ENCODE measurements at places on chromosomes 2 and 18.

GRCh38 chr2:231288590-231288989, 90.2 kb downstream of the ARMC9 start:
- no peak for DNase-seq

DNA sequence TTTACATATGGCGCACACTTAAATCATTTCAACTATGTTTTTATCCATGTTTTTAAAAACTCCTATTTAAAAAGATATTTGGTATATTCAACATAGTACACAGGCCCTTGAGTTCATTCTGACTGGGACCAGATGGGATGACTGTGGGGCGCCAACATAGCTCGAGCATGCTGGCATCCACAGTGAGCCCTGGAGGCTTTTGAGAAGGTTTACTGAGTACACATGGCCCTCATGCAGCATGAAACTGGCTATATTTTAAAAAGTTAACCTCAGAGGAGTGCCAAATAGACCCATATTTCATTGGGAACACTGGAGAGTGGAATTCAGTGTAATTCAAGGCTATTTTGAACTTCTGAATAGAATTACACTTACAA, 83.6 kb downstream of the CCDC85A start:
- no peak for DNase-seq

- no peak for DNase-seq
Measured at GRCh38 chr2:63743982-63744966, 97.4 kb upstream of the UGP2 start.

- DNase-seq: no peak
Measured at GRCh38 chr2:15794608-15795134, 145.7 kb upstream of the MYCN start.

GRCh38 chr2:78301166-78301789, 724.2 kb upstream of the REG3G start:
- DNase-seq: no peak

DNA sequence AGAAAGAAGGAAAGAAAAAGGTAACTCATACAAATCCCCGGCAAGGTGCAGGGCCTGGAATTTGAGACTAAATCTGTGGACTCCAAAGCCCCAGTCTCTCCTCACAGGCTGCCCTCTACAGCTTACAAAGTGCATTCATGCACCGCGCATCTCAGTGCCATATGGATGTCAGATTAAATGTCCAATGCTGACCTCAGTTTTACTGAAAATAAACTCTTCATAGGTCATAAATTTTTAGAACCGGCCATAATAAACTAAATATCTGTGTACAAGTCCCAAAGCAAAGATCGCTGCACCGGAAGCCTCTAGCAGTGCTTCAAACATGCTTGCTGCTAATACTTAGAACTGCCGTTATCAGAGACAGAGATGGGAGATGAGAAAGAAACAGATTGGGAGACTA, 17.7 kb downstream of the ST6GAL2 start:
- DNase-seq: no peak

DNA sequence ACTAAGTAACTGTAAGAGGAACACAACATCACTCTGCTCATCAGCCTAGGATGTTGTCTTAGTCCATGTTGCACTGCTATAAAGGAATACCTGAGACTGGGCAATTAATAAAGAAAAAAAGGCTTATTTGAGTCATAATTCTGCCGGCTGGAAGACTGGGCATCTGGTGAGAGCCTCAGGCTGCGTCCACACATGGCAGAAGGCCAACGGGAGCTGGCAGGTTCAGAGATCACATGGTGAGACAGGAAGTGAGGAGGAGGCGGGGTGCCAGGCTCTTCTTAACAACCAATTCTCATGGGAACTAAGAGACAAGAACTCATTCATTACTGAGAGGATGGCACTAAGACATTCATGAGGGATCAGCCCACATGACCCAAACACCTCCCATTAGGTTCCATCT, 46.8 kb downstream of the EPG5 start:
- DNase-seq: no peak

DNA sequence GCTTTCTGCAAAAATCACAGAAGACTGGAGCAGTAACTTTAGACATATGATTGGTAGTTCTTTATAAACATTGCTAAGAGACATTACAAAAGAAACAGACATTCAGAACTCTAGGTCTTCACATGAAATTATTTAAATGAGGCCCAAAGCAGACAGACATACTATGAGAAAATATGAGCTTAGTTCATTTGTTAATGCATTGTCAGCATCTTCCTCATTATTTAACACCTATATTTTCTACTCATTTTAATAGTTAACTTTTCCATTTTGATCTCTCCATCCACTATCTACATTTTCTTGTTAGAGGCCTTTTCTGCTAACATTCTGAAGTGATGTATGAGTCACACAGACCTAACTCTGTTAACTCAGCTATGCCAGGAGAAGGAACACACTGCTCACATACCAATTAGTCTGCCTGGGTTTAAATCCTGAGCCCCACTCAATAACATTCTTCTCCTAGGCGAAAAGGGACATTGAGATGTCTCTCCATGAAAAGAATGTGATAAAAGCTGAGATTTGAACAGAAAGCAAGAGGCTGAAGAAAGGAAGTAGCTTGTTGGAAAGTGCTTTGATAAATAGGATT, 400.3 kb upstream of the PKDCC start:
- no peak for DNase-seq

DNA sequence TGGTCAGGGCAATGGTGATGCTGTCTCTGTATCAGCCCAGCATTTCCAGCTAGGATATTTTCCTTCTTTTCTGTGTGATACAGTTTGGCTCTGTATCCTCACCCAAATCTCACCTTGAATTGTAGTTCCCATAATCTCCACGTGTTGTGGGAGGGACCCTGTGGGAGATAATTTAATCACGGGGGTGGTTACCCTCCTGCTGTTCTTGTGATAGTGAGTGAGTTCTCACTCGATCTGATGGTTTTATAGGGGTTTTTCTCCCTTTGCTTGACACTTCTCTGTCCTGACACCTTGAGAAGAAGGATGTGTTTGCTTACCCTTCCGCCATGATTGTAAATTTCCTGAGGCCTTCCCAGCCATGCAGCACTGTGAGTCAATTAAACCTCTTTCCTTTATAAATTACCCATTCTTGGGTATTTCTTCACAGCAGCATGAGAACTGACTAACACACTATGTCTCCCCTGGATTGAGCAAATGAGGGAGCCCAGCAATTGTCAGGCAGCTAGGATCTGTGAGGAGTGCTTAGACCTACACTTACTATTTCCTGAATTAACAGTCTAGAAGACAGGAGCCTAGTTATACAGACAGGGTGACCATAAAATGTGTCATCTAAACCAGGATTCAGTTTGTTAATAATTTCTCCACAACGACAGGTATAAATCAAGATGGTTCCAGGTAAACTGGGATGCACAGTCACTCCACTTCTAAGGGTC, 6.0 kb downstream of the SCN2A start:
- no peak for DNase-seq

- DNase-seq: no peak
Measured at GRCh38 chr2:150309311-150310080, 178.0 kb downstream of the RND3 start.

GRCh38 chr18:32366586-32367538, 103.8 kb downstream of the GAREM1 start:
- DNase-seq: no peak

GRCh38 chr2:1503471-1504310, 90.4 kb downstream of the TPO start:
- DNase-seq: no peak

- DNase-seq: no peak
Measured at GRCh38 chr2:73255907-73256617, 22.0 kb downstream of the CCT7 start.

DNA sequence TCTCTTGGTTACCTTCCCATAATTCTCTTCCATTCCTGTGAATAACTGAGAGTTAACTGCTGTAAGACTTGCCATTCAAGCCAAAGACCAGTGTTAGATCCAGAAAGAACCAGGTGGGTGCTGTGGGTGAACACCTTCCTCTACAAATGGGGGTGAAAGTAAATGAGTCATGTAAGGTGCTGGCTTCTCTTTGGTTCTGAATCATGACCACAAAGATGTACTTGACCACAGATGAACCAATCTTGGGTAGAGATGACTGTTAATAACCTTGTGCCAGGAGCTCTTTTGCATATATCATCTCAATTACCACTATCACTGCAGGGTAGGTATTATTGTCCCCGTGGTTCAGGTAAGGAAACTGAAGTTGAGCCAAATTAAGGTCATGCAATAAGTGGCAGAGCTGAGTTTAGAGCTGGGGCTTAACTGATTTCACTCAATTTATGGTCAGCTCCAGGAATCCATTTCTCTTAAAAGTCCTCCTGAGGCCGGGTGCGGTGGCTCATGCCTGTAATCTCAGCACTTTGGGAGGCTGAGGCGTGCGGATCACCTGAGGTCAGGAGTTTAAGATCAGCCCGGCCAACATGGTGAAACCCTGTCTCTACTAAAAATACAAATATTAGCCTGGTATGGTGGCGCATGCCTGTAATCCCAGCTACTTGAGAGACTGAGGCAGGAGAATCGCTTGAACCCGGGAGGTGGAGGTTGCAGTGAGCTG, 244.9 kb upstream of the CXCR4 start:
- DNase-seq: no peak

DNA sequence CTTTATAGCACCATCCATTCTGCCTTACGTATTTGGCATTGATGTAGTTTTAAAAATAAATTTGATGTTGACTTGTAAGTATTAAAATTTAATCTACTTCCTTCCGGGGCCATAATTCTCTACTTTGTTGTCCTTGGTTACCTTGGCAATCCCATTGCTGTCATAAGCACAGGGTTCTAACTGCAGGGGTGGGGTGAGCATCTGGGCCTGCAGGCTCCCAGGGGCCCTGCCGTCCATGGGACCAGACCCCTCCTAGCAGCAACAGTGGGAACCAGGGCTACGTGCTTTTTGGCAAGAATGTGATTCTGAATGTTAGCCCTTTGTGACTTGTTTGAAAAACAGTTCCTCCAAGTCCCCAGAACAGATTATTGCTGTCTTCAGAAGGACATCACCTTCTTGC, 4.9 kb downstream of the ASAP2 start:
- DNase-seq: no peak

DNA sequence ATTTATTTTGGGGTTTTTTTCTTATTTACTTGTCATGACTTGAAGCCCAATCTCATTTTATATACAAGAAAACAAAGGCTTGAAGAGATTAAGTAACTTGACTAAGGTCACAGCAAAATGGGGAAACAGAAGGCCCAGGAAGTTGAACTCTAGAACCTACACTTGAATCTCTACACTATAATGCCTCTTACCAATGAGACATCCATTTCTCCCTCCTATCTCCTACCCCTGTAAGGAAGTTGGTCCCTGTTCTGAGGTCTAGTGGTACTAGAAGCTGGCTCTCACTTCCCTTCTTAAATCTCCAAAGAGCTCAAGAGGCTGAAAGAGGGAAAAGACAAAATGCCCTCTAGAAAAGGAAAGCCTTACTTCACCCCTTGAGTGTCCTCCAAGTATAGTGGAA, 25.5 kb upstream of the IHH start:
- DNase-seq: no peak

DNA sequence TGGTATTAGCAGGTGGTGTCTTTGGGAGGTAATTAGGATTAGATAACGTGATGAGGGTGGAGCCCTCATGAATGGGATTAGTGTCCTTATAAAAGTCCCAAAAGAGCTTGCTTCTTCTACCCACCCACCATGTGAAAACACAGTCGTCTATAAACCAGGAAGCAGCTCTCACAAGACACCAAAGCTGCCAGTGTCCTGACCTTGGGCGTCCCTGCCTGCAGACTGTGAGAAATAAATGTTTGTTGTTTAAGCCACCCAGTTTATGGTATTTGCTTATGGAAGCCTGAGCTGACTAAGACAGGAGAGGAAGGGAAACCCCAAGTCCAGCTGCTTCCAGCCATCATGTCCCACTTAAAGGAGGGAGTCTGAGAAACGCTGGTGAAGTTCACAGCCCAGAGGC, 13.6 kb downstream of the ADI1 start:
- no peak for DNase-seq

- DNase-seq: no peak
Measured at GRCh38 chr2:211434773-211435172, 878.4 kb downstream of the CPS1 start.

DNA sequence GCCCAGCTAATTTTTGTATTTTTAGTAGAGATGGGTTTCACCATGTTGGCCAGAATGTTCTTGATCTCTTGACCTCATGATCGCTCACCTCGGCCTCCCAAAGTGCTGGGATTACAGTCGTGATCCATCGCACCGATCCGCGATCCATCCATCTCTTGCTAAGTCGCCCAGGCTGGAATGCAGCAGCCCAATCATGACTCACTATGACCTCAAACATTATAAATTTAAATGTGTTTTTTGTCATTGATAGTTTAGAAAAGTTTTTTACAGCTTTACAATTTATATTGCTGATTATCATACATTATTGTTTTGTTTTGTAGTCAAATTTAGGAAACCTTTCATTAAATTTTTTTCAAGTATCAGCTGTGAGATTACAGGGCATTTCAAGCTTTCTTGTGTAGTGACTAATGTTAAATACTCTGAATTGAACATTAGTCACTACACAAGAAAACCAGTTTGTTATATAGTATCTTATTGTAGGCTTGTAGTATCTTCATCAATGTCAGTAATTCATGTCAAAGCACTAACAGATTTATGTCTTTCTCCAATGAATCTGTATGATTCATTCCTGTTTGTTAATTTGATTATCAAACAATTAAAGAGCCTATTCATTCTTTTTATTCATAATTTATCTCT, 37.5 kb downstream of the NR4A2 start:
- no peak for DNase-seq

DNA sequence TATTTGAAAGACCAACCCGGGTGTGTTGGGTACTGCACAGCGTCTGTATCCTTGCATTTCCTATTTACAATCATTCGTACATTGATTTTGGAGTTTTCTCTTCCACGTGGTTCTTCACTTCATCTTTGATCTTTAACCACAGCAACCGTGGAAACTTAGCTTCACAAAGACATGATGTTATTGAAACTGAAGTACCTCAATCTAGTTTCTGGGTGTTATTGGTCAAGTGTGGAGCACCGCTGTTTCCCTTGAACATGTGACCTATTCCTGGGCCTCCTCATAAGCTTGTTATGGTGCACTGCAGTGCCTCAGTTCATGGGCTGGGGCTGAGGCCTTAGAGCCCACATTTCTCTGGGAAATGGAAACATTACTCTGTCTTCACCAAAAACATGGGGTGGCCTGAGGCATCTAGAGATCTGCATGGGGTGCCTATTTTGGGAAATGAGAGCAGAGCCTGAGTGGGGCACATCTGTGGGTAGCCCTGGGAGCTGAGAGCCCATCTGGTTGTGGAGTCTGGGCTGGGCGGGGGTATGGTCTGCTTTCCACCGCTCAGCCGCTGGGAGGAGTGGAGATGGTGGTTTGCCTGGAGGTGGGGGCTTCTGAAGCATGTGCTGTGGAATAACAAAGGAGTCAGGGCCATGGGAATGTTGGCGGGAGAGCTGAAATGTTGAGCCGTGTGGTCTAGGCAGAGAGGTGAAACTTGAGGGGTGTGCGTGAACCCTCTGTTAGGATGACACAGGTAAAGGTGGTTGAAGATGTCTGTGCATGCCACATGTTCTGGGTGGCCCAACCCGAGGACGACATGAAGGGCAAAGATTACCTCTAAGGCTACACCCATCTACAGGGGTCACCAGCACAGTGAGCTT, 37.4 kb downstream of the ZNF236 start:
- DNase-seq: peak; percentile 26

GRCh38 chr2:176534798-176535466, 265.7 kb downstream of the MTX2 start:
- DNase-seq: no peak

GRCh38 chr2:102206666-102207341, 20.0 kb downstream of the IL1RL2 start:
- no peak for DNase-seq

GRCh38 chr2:193580176-193580950, 1385.6 kb upstream of the TMEFF2 start:
- no peak for DNase-seq

- no peak for DNase-seq
Measured at GRCh38 chr2:230956827-230957755, 32.0 kb upstream of the GPR55 start.

GRCh38 chr2:10926191-10926820, 14.6 kb downstream of the KCNF1 start:
- no peak for DNase-seq

Data from stimulated activated CD4-positive, alpha-beta T cell treated with anti-CD3 and anti-CD28 coated beads, TNF-alpha, amount 100 ng/mL, for 48 hours (primary cell).